ENCODE measurements at places on chromosomes 4 and X.

DNA sequence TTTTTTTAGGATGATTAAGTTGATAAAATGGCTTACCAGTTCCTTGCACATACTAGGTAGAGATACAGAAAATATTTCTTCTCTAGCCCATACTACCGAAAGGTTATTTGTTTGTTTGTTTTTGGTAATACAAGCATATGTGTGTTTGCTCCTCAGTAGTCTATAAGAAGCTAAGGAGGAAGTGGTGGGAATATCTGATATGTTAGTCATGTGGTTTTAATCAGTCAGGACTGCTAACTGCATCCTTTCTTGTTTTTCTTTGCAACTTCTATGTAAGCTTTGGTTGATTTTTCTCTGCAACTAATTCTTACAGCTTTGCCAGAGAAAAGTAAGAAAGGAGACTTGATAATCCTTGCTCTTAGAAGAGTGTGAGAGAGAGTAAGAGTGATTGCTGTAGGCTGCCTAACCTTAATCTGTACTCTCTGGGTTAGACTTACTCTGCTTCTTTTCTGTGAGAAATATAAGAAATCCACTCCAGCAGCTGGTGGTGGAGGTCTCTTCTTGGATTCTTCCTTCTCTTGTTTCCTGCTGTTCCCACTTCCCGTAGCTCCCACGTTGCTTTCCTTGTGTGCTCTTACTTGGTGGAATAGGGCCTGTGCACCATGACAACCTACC, 28.3 kb downstream of the SEPTIN11 start:
- DNase-seq: no peak

GRCh38 chr4:172651961-172652360, 516.6 kb upstream of the GALNT7 start:
- no peak for DNase-seq

DNA sequence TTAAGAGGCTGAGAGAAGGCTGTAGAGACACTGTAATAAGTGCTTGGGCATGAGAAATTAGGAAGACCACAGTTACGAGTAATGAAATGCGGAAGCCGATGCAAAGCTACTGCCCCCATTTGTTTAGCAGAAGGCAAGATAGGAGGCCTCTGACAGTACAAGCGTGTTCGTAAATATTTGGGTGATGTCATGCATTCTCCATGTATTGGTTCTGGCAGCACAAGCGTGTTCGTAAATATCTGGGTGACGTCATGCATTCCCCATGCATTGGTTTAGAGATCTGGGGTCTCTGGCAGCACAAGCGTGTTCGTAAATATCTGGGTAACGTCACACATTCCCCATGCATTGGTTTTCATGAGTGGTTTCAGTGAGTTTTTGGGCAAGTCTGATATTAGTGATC, 661.5 kb upstream of the FRG1 start:
- DNase-seq: no peak

DNA sequence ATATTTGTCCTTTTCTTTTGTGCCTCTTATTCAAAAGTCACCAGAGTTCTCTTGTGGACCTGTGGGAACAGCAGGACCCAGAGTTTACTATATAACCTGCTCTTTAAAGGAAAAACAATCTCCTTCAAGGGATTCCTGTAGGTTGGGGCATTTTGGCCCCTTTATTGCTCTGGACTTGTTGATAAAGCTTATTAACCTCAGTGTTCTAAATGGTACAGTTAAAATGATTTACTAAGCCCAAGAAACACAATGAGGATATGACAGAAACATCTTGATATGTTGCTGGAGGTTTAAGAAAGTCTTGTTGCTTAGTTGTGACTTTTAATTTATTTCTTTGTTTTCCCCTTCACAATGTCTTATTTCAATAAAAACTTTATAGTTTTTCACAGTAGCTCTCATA, 46.8 kb downstream of the SLIT2 start:
- no peak for DNase-seq

- DNase-seq: no peak
Measured at GRCh38 chr4:86554646-86555045, 39.5 kb upstream of the PTPN13 start.

GRCh38 chrX:14884714-14885113, 11.5 kb downstream of the MOSPD2 start:
- no peak for DNase-seq

- DNase-seq: no peak
Measured at GRCh38 chrX:19566359-19567222, 51.3 kb upstream of the MAP3K15 start.

GRCh38 chr4:140256335-140256734, 102.4 kb upstream of the MAML3 start:
- peak; percentile 54 for DNase-seq

DNA sequence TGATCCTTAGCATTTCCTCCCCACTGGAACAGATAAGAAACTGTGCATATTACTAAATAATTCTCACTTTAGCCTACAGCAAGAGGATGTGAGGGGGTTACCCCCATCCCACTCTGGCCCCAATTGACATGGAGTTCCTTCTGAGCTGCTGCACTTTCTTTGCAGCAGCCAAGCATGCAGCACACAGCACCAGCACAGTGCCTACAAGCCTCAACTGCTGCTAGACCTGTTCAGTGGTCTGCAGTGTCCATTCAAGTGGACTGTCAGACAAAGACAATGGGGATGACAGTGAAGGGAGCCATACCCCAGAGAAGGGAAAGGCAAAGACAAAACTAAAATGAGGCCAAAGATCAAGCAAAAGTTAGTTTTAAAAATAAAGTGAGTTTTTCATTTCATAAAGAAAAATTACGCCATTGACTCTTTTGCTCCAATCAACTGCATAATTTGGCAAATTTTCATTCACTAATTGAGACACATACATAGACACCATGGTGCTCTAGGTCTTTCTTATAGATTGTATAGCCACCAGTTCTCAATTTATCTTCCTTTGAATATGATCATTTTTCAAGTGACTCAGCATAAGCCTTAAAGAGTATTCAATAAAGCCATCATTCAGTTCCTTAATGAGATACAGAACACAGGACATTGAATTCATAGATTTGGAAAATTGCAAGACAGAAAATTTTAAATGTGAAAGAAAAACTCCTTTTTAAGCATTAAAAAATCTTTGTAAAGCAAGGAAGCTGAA, 410.6 kb downstream of the HNRNPD start:
- no peak for DNase-seq

GRCh38 chr4:173264684-173265185, 69.4 kb downstream of the HMGB2 start:
- no peak for DNase-seq

- no peak for DNase-seq
Measured at GRCh38 chrX:1546691-1547251, 9.8 kb upstream of the P2RY8 start.

- DNase-seq: no peak
Measured at GRCh38 chrX:145190801-145191389, 56.4 kb upstream of the SPANXN1 start.

All from NK-92 treated with Interleukin-12 subunit alpha and Interleukin-12 subunit beta, amount 100 ng/mL, for 24 hours (cell line).